ENCODE measurements at places on chromosomes 4 and X. TPM values are rescaled to one million over a fixed set of nuclear protein-coding genes. Genes with fewer than 3 reads are reported as not detected.

GRCh38 chrX:127466211-127466610 lies 586.0 kb downstream of the ACTRT1 start:
- H3K4me1 ChIP-seq = no peaks in the 10 kb centered on the region
- no peaks in the 10 kb centered on the region for H3K27me3 ChIP-seq
- no peak overlapping the region for H3K27ac ChIP-seq
- H3K4me3 ChIP-seq = no peak overlapping the region

- no peaks in the 10 kb centered on the region for H3K36me3 ChIP-seq
- no peak for DNase-seq
- H3K4me1 ChIP-seq = no peaks in the 10 kb centered on the region
These were observed 206.0 kb downstream of the BCOR start for GRCh38 chrX:39891781-39892180.

DNA sequence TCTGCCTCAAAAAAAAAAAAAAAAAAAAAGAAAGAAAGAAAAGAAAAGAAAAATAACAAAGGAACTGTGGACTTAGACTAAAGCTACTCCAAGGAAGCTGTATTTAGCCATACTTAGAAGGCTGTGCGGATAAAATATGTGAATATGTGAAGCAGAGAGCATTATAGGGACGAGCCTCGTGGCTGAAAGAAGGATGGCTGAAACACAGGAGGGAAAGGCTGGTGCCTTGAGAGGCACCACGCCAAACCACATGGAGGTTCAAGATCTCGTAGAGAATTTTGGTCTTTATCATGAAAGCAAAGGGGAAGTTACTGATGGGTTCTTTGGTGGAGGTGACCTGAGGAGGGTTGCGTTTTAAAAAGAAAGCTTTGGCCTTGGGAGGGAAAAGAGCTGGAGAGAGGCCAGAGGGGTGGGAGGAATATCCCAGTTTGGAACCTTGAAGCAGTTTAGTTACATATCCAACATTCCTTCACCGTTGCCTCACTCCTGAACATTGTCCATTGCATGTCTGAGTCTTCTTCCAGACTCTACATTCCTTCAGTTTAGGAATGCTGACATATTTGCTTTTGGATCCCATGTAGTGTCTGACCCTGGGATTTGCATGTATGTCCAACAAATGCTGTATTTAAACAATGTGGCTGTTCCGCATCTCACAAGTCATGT lies 82.5 kb downstream of the CPE start:
- no peaks in the 10 kb centered on the region for H3K4me1 ChIP-seq
- H3K36me3 ChIP-seq = no peaks in the 10 kb centered on the region
- H3K4me3 ChIP-seq = no peak overlapping the region
- DNase-seq = peak; percentile 96
- H3K27me3 ChIP-seq = no peaks in the 10 kb centered on the region

MTCP1 gene
- total RNA-seq = 16.0 TPM

ACTRT1 gene
- not detected for total RNA-seq

TCP11X2 gene
- not detected for total RNA-seq

ZNF711 gene
- total RNA-seq = 1.0 TPM

DNA sequence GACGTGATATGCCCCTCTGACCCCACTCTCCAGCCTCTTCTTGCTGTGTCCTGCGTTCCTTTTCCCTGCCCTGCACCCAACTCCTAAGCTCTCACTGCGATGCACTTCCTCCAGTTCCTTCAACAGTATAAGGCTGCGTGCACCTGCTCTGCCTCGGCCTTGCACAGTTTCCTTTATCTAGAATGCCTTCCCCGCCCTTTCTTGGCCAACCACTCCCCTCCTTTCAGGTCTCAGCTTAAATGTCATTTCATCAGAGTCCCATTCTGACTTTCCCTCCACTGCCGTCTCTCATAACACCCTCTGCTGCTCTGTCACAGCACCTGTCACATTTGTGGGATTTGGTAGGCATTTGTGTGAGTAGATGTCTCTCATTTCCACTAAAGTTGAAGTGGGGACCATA lies 58.4 kb upstream of the NEIL3 start:
- H3K4me1 ChIP-seq = peaks cover 3% of the 10 kb centered on the region
- H3K27me3 ChIP-seq = no peaks in the 10 kb centered on the region
- DNase-seq = no peak

GRCh38 chrX:101685923-101686322 lies 26.3 kb upstream of the ARMCX2 start:
- H3K4me1 ChIP-seq = no peaks in the 10 kb centered on the region
- H3K4me3 ChIP-seq = no peak overlapping the region
- no peak for DNase-seq
- no peaks in the 10 kb centered on the region for H3K27me3 ChIP-seq
- no peaks in the 10 kb centered on the region for H3K36me3 ChIP-seq

DNA sequence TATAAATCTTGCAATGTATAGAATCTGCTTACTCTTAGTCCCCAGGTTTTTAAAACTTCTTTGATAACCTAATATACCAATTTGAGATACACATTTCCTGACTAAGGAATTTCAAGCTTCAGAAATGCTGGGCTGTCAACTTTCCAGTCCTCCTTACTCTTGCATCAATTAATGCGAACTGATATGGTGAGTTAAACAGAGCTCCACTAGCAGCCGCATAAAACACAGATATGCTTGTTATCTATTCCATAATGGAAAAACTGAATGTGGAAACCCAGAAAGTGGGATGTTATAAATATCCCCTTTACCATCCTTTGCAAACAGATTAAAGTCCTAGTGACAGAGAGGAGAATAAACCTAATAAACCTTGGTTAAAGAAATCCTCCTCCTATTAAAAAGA lies 1913.7 kb downstream of the STIM2 start:
- no peaks in the 10 kb centered on the region for H3K27me3 ChIP-seq
- DNase-seq = no peak
- H3K36me3 ChIP-seq = no peaks in the 10 kb centered on the region
- no peak overlapping the region for H3K4me3 ChIP-seq
- H3K4me1 ChIP-seq = no peaks in the 10 kb centered on the region

GRCh38 chrX:9312922-9313867 lies 151.7 kb upstream of the TBL1X start:
- no peaks in the 10 kb centered on the region for H3K27me3 ChIP-seq
- H3K36me3 ChIP-seq = no peaks in the 10 kb centered on the region
- DNase-seq = no peak
- no peak overlapping the region for H3K4me3 ChIP-seq
- H3K27ac ChIP-seq = no peak overlapping the region
- H3K4me1 ChIP-seq = peaks cover 2% of the 10 kb centered on the region

GRCh38 chr4:21476757-21477156 lies 471.8 kb downstream of the KCNIP4 start:
- no peak overlapping the region for H3K4me3 ChIP-seq
- no peak overlapping the region for H3K27ac ChIP-seq
- no peaks in the 10 kb centered on the region for H3K27me3 ChIP-seq

- H3K27ac ChIP-seq = no peak overlapping the region
- no peaks in the 10 kb centered on the region for H3K4me1 ChIP-seq
- DNase-seq = no peak
- no peak overlapping the region for H3K4me3 ChIP-seq
These were observed 210.6 kb upstream of the KLF3 start for GRCh38 chr4:38453253-38453881.

GRCh38 chrX:24718771-24719170 lies 25.1 kb downstream of the POLA1 start:
- no peaks in the 10 kb centered on the region for H3K27me3 ChIP-seq
- no peak for DNase-seq
- H3K27ac ChIP-seq = no peak overlapping the region
- H3K4me3 ChIP-seq = no peak overlapping the region
- H3K36me3 ChIP-seq = no peaks in the 10 kb centered on the region
- no peaks in the 10 kb centered on the region for H3K4me1 ChIP-seq

GRCh38 chrX:68914479-68914946 lies 85.7 kb downstream of the EFNB1 start:
- no peak overlapping the region for H3K4me3 ChIP-seq
- H3K27ac ChIP-seq = no peak overlapping the region
- H3K27me3 ChIP-seq = no peaks in the 10 kb centered on the region
- no peaks in the 10 kb centered on the region for H3K4me1 ChIP-seq
- H3K36me3 ChIP-seq = no peaks in the 10 kb centered on the region

GRCh38 chrX:17854069-17854468 lies 7.0 kb downstream of the RAI2 start:
- H3K4me3 ChIP-seq = no peak overlapping the region
- no peak for DNase-seq
- no peaks in the 10 kb centered on the region for H3K4me1 ChIP-seq
- H3K27ac ChIP-seq = no peak overlapping the region
- no peaks in the 10 kb centered on the region for H3K36me3 ChIP-seq

- H3K36me3 ChIP-seq = no peaks in the 10 kb centered on the region
- H3K4me3 ChIP-seq = no peak overlapping the region
- no peaks in the 10 kb centered on the region for H3K4me1 ChIP-seq
These were observed 170.6 kb upstream of the GK2 start for GRCh38 chr4:79578606-79579005.

- H3K4me3 ChIP-seq = no peak overlapping the region
- H3K27ac ChIP-seq = no peak overlapping the region
- no peaks in the 10 kb centered on the region for H3K27me3 ChIP-seq
- H3K4me1 ChIP-seq = no peaks in the 10 kb centered on the region
These were observed 2.7 kb upstream of the MAML3 start for GRCh38 chr4:140156529-140157171.

CAPN6 gene
- total RNA-seq = not detected

CFP gene
- 0.17 TPM for total RNA-seq

DNA sequence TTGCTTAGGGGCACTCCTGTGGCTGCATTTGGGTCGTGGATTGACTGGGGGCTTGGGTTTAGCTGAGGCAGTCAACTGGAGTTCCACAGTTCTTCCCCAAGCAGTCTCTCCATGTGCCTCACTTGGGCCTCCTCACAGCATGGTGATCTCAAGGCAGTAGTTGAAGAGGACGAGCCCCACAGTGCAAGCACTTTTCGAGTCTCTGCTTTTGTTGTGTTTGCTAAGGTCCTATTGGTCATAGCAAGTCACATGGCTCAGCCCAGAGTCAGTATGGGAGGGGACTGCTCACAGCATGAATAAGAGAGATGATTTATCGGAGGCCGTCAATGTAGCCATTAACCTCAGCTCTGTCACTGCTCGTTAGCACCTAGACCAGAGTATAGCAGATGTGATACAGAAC lies 29.7 kb downstream of the BMX start:
- no peak for DNase-seq
- no peak overlapping the region for H3K27ac ChIP-seq
- no peak overlapping the region for H3K4me3 ChIP-seq

- DNase-seq = peak; percentile 55
- H3K4me1 ChIP-seq = peaks cover 32% of the 10 kb centered on the region
- no peaks in the 10 kb centered on the region for H3K27me3 ChIP-seq
These were observed 10.1 kb downstream of the BCOR start for GRCh38 chrX:40087425-40088298.

GRCh38 chrX:71549986-71550385 lies 17.1 kb downstream of the OGT start:
- H3K27ac ChIP-seq = no peak overlapping the region
- peaks cover 5% of the 10 kb centered on the region for H3K36me3 ChIP-seq
- no peak for DNase-seq

DNA sequence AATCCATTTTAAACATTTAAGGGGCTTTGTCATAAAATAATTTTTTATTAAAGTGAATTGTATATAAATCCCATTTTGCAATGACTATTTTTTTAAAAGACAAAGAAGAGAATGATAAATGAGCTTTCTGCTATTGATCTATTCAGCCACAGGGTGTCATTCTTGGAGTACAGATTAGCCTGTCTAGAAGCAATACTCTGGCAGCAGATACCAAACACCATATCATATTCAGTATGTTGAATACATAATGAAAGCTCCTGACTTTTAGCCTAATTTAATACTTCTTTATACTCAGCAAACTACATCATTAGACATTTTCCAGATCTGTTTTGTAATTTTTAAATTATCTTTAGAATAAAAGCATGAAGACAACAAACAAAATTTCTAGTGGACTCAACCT lies 496.3 kb downstream of the PDGFC start:
- H3K27ac ChIP-seq = no peak overlapping the region
- no peak overlapping the region for H3K4me3 ChIP-seq
- DNase-seq = peak; percentile 70
- H3K4me1 ChIP-seq = peaks cover 5% of the 10 kb centered on the region
- H3K36me3 ChIP-seq = no peaks in the 10 kb centered on the region

NKX3-2 gene
- total RNA-seq = 1.3 TPM

GPR50 gene
- not detected for total RNA-seq

- H3K4me3 ChIP-seq = no peak overlapping the region
- H3K36me3 ChIP-seq = no peaks in the 10 kb centered on the region
- no peaks in the 10 kb centered on the region for H3K4me1 ChIP-seq
- peak; percentile 72 for DNase-seq
These were observed 6.2 kb upstream of the DCAF8L2 start for GRCh38 chrX:27583976-27584375.

GIMD1 gene
- not detected for total RNA-seq

SLC10A6 gene
- total RNA-seq = 0.51 TPM

GRCh38 chr4:173121076-173121561 lies 47.5 kb upstream of the GALNT7 start:
- peak; percentile 6 for DNase-seq
- no peak overlapping the region for H3K27ac ChIP-seq
- H3K27me3 ChIP-seq = no peaks in the 10 kb centered on the region
- no peaks in the 10 kb centered on the region for H3K36me3 ChIP-seq
- no peak overlapping the region for H3K4me3 ChIP-seq

DNA sequence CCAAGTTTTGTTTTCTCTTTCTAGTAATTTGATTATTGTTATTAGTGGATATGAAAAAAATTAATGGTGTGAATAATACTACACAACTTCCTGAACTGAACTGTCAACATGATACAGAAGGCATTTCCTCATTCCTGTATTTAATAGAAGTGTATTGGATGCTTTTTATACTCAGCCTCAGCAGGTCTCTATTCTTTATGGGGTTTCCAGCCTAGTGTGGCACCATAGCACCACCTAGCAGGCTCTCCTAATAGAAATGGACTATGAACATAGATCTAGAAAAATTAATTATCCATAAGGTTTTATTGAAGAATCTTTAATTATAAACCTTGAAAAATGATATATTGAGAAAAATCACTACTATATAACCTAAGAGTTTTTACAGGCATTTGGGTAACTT lies 52.4 kb downstream of the GLRB start:
- DNase-seq = peak; percentile 54
- H3K27me3 ChIP-seq = no peaks in the 10 kb centered on the region
- no peaks in the 10 kb centered on the region for H3K36me3 ChIP-seq

GRCh38 chr4:156594624-156595023 lies 377.0 kb downstream of the PDGFC start:
- no peak overlapping the region for H3K4me3 ChIP-seq
- no peaks in the 10 kb centered on the region for H3K27me3 ChIP-seq
- H3K27ac ChIP-seq = no peak overlapping the region
- no peaks in the 10 kb centered on the region for H3K36me3 ChIP-seq
- DNase-seq = no peak
- no peaks in the 10 kb centered on the region for H3K4me1 ChIP-seq

DNA sequence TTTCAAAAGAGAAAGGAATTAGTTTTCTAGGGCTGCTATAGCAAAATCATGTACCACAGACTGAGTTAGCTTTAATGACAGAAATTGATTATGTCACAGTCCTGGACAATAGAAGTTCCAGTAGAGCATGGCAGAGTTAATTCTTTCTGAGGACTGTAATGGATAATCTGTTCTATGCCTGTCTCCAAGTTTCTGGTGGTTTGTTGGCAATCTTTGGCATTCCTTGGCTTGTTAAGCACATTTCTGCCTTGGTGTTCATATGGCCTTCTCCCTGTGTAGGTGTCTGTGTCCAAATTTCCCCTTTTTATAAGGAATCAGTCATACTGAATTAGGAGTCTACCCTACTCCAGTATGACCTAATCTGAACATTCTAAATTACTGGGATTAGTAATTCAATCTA lies 336.1 kb upstream of the PABPC4L start:
- H3K27ac ChIP-seq = no peak overlapping the region
- no peaks in the 10 kb centered on the region for H3K36me3 ChIP-seq
- no peak overlapping the region for H3K4me3 ChIP-seq
- no peaks in the 10 kb centered on the region for H3K27me3 ChIP-seq
- H3K4me1 ChIP-seq = no peaks in the 10 kb centered on the region

All from fibroblast of lung (primary cell).